ENCODE measurements at places on chromosomes 12 and 14.

DNA sequence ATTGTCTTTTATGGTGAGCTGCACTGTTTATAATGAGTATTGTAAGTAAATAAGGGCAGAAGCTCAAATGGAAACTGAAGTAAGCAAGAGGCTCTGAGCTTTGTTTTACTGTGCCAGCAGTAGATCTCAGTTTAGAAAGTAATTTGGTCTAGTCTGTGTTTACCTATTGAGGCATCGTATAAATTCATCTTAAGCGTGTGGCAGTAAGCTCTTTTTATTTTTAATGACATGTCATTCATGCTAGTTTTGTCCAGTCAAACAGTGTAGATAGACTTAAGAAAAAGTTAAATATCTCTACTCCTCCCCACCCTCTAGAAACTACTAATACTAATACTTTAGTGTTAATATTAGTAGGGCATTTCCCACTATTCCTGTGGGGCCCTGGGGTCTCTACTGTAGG lies 2.0 kb downstream of the ANO6 start:
- no peak for DNase-seq

DNA sequence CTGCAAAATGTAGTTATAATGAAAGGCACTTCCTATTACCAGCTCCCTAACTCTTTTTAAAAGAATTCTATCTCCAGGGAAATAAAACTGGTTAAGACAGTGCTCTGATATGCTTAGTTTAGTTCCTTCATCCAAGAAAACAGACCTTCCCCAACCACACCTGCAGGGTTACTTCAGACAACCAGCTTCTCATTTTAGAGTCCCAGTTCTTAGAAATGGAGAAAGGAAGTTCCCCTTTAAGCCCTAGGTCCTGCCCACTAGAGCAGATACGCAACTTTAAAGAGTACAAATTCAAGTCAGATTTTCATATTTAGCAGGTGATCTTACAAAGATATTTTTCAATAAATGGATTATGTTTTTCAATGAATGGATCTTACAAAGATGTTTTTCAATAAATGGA lies 4.4 kb upstream of the WSB2 start:
- no peak for DNase-seq

DNA sequence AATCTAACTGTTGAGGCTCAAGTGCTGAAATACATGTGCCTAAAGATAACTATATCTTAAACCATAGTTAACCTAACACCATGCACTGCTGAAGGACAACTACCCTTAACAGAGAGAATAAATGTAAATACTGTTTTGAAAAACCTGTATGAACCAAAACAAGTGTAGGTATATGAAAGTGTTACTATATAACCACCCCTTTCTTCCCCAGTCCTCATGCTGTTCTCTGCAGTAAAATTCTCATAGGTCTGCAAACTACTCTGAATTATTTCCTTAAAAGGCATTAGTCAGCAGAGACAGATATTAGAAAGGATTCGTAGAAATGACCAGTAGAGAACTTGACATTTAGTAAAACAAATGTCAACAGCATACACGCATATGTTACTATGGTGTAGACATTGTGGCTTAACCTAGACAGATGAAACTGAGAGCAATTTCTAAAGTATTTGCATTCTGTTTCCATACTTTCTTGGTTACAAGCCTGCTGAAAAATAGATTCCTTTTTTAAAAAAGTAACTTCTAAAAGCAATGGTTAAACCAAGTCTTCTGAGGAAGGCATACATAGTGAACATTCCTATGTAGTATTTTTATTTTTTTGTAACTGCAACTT lies 13.9 kb downstream of the CSRP2 start:
- DNase-seq: no peak

DNA sequence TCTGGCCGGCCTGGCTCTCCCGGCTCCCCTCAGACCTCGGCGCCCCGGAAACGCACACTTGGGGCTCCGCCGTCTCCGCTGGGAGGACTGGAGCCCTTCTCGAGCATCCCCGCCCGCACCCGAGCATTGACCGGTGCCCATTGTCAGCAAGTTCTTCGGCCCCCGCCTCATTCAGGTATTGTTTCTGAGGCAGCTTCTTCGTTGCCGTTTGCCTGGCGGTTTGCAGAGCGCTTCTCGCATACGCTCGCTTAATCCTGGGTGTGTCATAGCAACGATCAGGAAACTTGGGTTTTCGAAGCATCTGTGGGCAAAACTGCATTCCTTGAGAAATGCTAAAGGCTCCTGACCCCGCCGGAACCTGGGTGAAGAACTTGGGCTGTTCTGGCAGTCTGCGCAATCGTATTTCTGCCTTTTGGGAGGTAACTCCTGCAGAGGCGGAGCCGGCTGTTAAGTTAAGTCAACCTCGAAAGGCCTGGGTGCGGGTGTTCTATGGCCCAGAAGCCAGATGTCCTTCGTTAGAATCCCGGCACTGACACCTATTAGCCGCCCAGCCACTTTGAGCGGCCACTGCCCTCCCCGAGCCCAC lies 518 bp downstream of the GSKIP start:
- DNase-seq: no peak

GRCh38 chr12:65490250-65490649 lies 211.8 kb downstream of the MSRB3 start:
- no peak for DNase-seq

DNA sequence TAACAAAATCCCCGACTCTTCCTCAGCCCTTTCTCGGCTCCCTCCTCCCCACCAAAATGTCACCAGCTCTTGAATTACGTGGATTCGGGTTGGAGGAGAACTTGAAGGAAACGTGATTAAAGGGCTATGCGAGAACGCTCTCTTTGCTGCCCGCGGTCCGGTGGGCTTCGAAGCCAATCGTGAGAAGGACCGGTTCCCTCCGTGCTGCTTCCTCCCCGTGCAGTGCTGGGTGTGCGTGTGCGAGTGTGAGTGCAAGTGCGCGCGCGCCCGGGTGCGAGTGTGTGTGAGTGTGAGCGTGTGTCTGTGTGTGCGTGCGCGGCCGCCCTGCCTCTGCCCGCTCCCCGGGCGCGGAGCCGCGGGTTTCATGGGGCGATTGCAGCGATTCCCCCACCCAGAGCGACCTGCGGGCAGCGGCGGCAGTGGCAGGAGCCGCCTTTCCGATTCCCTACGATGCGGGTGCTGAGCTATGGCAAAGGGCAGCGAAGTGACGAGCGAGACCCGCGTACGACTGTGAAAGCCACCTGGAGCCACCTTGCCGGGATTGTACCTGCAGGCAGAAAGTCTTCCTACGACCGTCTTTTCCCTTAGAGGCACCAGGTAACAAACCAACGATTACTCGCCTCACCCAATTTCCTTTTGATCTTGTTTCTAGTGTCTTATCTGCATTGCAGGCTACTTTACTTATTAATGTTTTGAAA lies 1.4 kb downstream of the LRFN5 start:
- DNase-seq: no peak

DNA sequence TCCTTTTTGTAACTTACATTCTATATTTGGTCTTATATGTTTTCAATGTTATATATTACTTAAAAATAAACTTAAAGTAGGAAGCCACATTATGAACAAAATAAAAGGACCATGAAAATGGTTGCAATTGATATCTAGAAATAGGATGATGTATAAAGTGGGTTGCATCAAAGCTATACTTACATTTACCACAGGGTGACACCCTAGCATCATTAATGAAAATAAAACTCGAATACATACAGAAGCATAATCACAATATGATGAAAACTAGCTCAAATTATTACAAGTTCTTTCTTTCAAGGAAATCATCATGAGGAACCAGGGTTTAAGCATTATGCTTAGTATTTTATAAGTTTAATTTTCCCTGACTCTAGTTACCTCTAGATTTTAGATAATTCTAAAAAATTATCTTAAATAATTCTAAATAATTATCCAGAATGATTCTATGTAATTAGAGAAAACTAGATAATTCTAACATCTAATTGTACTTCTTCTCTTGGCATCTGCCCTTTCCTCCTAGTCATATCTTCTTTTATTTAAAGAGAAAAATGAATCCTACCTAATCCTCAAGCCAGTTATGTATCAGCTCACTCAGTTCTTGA lies 31.2 kb downstream of the TAS2R7 start:
- DNase-seq: no peak

DNA sequence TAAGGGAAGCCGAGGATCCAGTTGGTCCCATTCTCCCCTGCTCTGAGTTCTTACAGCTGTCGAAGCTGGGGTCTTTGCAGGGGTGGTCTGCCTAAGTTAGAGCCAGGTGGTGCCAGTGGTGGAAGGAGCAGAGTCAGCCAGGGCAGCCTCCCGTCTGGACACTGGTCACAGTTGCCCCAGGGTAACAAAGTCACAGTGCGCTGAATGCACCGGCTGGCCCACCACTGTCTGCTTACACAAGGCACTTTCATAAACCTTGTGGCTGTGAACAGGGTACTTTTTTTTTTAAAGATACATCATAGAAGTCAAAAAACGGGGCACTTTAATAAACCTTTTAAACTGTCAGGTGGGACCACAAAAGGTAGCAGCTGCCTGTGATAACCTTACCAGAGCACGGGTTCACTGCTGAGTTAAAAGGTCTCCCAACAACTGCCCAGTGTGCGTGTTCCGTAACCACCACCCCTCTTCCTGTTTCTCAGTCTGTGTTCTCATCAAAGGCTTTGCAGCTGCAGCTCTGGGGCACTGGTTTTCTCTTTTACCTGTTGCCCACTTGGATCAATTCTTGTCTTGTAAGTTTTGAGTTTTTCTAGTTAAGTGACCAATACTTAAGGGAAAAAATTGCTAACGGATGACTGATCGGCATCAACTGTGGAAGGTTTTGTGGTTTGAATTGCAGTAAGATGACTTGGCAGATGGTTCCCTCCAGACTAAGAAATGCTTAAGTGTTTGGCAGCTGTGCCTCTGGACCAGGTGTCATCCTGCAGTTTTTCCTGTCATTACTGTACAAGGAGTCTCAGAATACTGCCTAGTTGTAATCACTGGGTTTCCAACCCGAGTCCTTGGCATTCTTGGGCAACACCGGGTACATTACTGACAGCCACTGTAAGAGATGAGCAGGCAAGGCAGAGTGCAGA lies 55.9 kb downstream of the DYNC1H1 start:
- DNase-seq: no peak

- no peak for DNase-seq
Measured at GRCh38 chr12:96425951-96426350, 25.7 kb upstream of the CDK17 start.

GRCh38 chr14:84482256-84483071 lies 1047.5 kb upstream of the FLRT2 start:
- DNase-seq: no peak

DNA sequence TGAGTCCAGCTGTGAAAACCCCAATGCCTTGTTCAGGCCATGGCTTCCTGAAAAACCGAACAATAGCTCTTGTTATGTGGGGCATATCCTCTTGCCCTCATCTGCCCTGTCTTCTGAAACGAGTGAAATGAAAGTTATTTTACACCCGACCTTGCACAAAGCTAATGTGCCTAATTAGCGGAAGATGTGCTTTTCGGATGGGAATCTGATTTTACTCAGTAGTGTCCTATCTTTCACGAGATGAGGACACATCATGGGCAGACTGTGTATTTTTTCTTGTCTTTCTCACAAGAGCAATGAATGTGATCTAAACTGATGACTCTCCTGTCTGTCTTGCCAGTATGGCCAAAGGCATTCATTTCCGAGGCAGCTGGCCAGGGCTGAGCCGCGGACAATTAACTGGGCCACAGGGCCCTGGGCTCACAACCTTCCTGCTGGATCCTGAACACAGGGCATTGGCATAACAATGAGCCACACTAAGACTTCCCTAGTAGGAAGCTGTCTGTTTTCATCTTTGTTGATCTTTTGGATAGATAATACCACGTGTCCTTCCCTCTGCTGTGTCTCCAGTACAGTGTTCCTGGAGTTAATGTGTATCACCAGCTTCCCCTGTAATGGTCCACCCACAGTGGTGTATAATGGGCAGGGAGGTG lies 86.0 kb upstream of the HIF1A start:
- DNase-seq: no peak

DNA sequence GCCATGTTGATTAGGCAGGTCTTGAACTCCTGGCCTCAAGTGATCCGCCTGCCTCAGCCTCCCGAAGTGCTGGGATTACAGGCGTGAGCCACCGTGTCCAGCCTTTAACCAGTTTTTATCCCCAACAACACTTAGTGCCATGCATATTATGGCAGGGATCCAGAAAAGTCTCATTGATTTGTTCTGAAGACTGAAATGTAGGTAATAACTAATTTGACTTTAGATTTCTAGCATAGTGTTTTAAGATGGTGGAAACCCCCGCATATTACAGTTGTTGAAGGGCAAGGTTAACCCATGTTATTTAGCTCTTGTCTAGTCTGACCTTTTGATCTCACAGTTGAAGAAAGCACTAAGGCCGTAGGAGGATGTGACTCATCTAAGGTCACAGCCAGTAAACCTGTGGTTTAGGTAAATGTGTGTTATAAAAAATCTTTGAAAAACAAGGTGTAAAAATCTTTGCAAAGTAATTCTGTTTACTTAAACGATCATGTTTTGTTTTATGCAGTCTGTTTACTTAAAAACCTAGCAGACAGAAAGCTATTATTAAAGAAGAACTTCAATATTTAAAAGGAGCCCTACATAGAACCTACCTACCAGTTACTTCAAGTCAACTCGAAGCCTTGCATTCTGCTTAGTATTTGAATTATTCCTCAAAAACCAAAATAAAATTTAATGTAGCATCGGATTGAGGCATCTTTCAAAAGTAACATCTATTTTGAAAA lies 24.8 kb downstream of the BICDL1 start:
- peak; percentile 36 for DNase-seq

GRCh38 chr12:108700833-108701541 lies 30.3 kb downstream of the CORO1C start:
- no peak for DNase-seq

GRCh38 chr12:105936496-105936895 lies 202.3 kb downstream of the NUAK1 start:
- no peak for DNase-seq

DNA sequence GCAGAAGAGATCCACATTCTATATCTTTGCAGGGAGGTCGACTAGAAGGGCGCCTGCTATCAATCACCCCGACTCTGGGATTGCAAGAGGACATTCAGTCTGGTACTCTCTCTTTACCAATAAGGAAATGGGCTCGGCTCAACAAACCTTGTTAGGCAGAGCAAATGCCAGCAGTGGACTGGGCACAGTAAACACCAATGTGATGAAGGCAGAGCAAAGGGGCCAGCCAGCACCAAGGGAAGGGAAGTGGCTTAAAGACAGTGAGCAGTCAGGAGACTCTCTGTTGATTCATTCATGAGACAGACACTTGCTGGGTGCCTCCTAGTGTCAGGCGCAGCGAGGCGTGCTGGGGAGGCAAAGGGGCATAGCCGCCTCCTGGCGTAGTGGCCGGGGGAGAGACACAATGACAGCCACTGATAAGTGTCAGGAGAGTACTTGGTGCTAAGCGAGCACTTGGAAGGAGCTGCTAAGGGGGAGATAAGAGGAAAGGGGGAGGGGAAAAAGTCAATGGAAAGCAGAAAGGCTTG lies 34.1 kb downstream of the TMCC3 start:
- DNase-seq: no peak

- no peak for DNase-seq
Measured at GRCh38 chr14:43651896-43652295, 855.2 kb downstream of the FSCB start.

GRCh38 chr12:53047221-53048032 lies 2.4 kb upstream of the TNS2 start:
- peak; percentile 62 for DNase-seq

- DNase-seq: no peak
Measured at GRCh38 chr12:108360487-108360886, 21.4 kb upstream of the CMKLR1 start.
